Tibial nerve (tissue), 4 donors: ENCODE measurements at places on chromosomes 5 and 9. TPM values are rescaled to one million over a fixed set of nuclear protein-coding genes. Genes with fewer than 3 reads are reported as not detected.

Gene TYRP1
- not detected for total RNA-seq

Gene CTNNAL1
- 144 TPM for total RNA-seq

Gene DMGDH
- total RNA-seq: 20.1 TPM

- H3K4me1 ChIP-seq: no peaks in the 10 kb centered on the region
- H3K4me3 ChIP-seq: no peak overlapping the region
- no peak for DNase-seq
- H3K36me3 ChIP-seq: no peaks in the 10 kb centered on the region
- H3K27me3 ChIP-seq: no peaks in the 10 kb centered on the region
These were observed 2075.3 kb upstream of the C9orf72 start for GRCh38 chr9:29648601-29649000.

DNA sequence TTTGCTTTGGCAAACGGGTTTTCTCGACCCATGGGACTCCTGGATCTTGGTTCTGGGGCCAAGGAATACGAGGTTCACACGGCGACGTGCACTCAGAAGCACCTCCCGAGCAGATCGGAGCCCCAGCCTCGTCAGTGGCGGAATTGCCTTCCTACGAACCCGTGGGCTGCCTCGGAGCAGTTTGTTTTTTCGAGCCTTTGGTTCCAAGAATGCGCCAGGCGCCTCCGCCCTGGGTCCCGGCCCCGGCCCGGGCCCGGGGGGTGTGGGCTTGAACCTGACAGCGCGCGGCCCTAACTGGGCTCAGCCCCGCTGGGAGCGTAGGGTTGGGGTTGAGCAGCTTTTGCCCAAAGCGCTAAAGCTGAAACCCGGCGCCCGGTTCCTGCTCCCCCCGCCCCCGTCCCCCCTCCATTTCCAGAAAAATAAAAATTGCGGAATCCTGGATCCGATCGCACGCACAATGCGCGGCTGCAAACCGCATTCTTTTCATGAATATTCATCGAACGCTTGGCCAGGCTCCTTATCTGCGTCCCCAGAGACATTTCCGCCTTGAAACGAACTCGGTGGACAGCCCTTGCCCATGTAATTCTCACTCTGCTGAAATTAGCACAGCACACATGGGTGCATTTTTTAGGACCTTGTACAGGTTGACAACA lies 1.0 kb downstream of the BASP1 start:
- peaks cover 33% of the 10 kb centered on the region for H3K27me3 ChIP-seq
- no peaks in the 10 kb centered on the region for H3K36me3 ChIP-seq
- no peak for DNase-seq
- H3K4me1 ChIP-seq: peaks cover 27% of the 10 kb centered on the region
- H3K27ac ChIP-seq: peak overlapping the region; percentile 52

DNA sequence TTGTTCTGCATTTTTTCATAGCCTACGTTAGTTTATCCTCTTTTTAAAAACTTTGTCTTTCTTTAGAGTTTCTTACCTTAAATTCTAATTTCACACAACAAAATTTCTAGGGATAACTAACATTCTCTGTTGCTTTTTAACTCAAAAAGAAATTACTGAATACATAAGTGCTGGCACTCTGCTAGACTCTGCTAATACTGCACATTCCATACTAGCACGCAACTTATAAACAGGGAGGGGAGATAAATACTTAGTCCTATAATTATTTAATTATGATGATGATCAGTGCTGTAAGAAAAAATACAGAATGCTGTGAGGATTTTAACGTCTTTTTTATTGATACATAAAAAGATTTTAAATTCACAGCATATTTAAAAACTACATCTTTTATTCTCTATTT lies 25.1 kb downstream of the RNF145 start:
- H3K27ac ChIP-seq: peak overlapping the region; percentile 51
- no peak for DNase-seq
- H3K4me3 ChIP-seq: no peak overlapping the region
- no peaks in the 10 kb centered on the region for H3K36me3 ChIP-seq
- H3K4me1 ChIP-seq: peaks cover 74% of the 10 kb centered on the region
- H3K27me3 ChIP-seq: no peaks in the 10 kb centered on the region

- no peak overlapping the region for H3K4me3 ChIP-seq
- no peak overlapping the region for H3K27ac ChIP-seq
- H3K4me1 ChIP-seq: no peaks in the 10 kb centered on the region
These were observed 27.6 kb downstream of the ZNF462 start for GRCh38 chr9:106890608-106891007.

DNA sequence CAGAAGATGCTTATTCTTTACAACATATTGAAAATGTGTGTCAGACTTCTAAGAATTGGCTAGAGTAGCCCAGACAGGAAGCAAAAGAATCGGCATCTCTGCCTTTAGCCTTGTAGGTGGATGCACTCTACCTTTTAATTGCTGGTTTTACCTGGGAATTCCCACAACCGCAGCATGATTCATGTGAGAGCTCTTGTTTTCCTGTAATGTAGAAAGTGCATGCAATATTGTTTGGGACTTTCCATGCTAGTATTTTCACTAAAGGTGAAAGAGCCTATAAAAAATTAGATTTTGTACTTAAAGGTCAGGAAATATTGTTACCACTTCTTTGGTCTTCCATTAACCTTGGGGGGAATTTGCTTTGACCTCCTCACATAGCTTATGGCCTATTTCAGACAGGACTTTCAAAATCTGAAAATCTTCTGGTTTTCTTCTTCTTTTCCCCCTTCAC lies 89.8 kb downstream of the NTRK2 start:
- H3K36me3 ChIP-seq: no peaks in the 10 kb centered on the region
- H3K27ac ChIP-seq: no peak overlapping the region
- H3K4me3 ChIP-seq: no peak overlapping the region
- no peak for DNase-seq
- no peaks in the 10 kb centered on the region for H3K4me1 ChIP-seq
- no peaks in the 10 kb centered on the region for H3K27me3 ChIP-seq

- no peaks in the 10 kb centered on the region for H3K27me3 ChIP-seq
- H3K36me3 ChIP-seq: no peaks in the 10 kb centered on the region
- H3K27ac ChIP-seq: peak within 1 kb of the TSS; percentile 94
- DNase-seq: peak; percentile 73
- H3K4me1 ChIP-seq: peaks cover 82% of the 10 kb centered on the region
- peak within 1 kb of the TSS; percentile 92 for H3K4me3 ChIP-seq
These were observed at the start of gene SMC5 for GRCh38 chr9:70258692-70259511. SMC5 (plus strand) TSS chr9:70258978; CDS start chr9:70259079, 101 bp downstream.

DNA sequence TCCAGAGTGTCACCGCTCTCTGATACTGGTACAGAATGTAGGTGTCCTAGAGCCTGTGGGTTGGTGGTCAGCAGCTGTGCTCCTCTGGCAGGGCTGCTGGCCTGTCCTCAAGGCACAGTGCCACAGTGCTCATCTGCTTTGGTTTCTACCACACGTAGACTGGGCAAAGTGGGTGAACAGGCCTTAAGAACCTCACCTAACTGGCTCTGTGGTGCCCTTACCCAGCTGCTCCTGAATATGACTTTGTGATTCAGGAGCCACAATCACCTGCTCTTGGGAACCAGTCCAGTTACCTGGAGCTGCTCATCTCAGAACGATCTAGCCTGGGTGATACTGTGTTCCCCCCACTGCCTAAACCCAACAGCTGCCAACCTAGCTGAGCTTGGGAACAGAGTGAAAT lies 6.4 kb downstream of the NOP16 start:
- H3K27ac ChIP-seq: no peak overlapping the region
- DNase-seq: no peak
- H3K27me3 ChIP-seq: no peaks in the 10 kb centered on the region
- H3K4me3 ChIP-seq: no peak overlapping the region
- H3K4me1 ChIP-seq: peaks cover 13% of the 10 kb centered on the region

Gene SCGB3A2
- total RNA-seq: not detected

Gene CTSL
- 102 TPM for total RNA-seq

GRCh38 chr9:32306006-32306405 lies 78.4 kb upstream of the ACO1 start:
- no peaks in the 10 kb centered on the region for H3K27me3 ChIP-seq
- DNase-seq: no peak
- H3K4me1 ChIP-seq: no peaks in the 10 kb centered on the region
- no peaks in the 10 kb centered on the region for H3K36me3 ChIP-seq
